ENCODE measurements at places on chromosomes 3 and 15. TPM values are rescaled to one million over a fixed set of nuclear protein-coding genes. Genes with fewer than 3 reads are reported as not detected.

The ABI3BP gene
- total RNA-seq: 12.3 TPM

The PLSCR5 gene
- total RNA-seq: not detected

The CLEC3B gene
- total RNA-seq: 15.0 TPM

The GMPPB gene
- 10.1 TPM for total RNA-seq

The NIPA2 gene
- 30.9 TPM for total RNA-seq

The SUSD5 gene
- total RNA-seq: 2.6 TPM

The LSAMP gene
- 1.1 TPM for total RNA-seq

The ANKUB1 gene
- total RNA-seq: not detected

Data from lower leg skin (tissue), 4 donors.